ENCODE measurements at places on chromosomes 1 and 21.

DNA sequence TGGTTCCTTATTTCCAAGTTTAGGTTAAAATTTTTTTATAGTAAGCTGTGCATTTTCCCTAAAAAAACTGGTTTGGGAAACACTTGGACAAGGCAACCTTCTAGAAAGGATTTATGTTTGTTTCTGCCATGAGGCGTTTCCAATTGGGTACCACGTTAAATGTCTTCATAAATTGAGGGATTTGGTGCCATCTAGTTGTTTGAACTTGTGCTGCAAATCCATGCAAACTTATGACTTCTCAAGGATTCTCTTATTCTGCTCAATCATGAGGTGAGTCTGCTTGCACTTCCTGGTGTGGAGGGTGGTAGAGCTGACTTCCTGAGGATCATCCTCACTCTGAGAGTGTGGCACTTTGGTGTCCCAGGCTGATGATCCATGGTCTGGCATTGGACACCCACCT is 123.3 kb downstream of the PCNX2 start:
- no peak for DNase-seq

- no peak for DNase-seq
Observed at GRCh38 chr1:164325786-164326185, 233.2 kb upstream of the PBX1 start.

GRCh38 chr1:85428471-85429089 is 36.4 kb downstream of the DDAH1 start:
- no peak for DNase-seq

- no peak for DNase-seq
Observed at GRCh38 chr21:36436829-36437744, 42.8 kb downstream of the CLDN14 start.

DNA sequence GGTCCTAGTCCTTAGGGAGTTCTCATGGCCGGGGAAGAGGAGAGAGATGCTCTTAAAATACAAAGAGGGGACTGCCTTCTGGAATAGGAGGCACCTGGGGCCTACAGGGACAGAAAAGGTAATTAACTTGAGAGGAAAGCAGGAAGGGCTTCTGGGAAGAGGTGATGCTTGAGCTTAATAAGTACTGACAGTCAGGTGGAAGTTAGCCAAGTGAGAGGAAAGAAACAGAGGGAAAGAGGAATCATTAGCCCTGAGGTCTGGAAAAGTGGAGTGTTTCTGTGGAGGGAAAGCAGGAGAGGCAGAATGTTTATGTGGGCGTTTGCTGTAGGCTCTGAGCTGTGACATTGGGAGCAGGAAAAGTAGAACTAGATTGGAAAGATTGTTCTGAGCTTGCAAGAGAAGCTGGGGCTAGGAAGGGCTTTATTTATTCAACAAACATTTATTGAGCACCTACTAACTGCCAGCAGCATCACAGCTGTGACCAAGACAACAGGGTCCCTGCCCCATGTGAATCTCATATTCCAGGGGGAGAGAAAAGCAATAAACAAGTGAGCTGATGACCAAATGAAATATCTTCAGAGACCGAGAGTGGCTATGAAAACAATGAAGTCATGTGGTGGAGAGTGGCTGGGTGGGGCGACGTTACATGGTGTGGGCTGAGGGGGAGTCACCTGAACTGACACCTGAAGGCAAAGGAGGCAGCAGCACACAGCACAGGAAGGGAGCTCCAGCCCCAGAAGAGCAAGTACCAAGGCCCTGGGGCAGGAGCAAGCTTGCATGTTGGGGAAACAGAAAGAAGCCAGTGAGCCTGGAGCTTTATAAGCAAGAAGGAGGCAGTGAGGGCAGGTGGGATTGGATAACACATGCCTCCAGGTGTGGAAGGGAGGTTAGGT is 4.4 kb upstream of the FNDC5 start:
- DNase-seq: no peak

DNA sequence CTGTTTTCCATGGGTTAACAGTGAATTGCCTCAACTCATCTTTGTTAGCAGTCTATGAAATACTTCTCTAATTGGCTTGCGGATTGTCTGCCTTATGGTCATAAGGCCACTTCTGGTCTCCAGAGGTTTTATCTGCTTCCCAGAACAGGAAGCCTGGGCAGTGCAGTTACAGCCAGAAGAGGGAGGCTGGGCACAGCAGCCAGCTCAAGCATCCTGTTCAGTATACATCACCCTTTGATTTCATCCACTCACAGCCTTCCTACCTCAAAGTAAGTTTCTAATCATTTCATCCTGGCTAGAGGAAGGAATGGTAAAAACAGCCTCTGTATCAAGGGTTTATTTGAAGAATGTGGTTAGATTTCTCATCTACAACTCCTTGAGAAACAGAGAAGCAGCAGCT is 311.5 kb upstream of the DEPDC1 start:
- peak; percentile 14 for DNase-seq

DNA sequence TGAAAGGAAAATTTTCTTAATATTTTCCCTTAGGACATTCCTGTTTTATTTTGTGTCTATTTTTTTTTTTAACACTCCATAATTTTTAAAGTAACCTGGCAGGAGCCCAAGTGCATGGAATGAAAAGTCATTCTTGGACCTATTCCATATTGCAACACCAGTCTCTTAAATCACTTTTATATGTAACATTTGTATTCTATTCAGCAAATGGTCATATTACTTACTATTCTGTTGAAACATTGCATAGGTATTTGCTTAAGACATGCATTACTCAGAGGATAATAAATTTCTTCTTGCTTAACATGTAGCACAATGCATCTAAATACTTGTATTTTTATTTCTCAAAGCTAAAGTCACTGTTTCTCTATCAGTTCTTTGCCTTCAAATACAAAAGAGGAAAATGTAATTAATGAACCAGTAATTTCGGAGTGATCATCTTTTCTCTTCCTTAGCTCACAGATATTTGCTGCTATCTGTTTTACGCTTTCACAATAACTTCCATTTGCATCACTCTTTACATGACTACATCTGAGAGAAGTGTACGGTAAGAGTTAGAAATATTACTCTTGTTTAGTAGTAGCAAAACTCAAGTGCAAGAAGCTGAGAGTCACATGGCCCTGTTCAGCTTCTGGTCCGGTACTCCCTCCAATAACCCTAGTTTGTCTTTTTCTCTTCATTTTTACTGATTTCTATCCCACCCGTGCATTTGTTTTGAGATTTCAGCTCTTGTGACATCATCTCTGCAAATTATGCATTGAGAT is 394.8 kb downstream of the USP25 start:
- no peak for DNase-seq

DNA sequence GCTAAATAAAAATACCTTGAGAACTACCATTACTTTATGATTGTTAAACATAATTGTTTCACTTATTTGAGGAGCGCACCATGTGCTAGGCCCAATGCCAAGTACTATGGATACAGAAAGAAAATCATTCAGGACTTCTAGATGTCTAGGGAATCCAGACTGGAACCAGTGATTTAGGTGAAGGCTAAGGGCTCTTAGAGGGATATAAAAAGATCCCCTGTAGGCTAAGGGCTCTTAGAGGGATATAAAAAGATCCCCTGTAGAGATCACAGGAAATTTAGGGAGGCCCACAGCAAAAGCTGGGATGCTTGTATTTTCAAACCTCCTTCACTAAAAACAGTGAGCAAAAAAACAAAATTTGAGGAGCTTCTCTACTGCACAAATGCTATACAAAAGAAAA is 6.7 kb downstream of the TOR1AIP2 start:
- DNase-seq: no peak

DNA sequence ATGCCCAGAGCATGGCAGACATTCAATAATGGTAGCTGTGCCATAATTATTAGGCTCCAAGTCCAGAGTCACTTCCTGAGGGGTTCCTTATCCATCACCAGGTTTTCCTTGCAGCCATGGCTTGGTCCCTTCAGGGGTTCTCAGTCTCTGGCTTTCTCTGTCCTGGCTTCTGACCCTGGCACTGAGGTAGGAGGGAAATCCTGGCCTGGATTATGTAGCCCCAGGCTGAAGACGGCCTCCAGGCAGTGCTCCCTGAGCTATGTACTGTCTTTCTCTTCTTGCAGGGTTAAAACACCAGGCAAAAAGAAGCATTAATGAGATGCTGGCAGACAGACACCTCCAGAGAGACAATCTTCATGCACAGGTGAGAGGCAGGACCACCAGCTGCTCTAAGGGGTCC is 9.5 kb upstream of the PADI3 start:
- peak; percentile 88 for DNase-seq

Measured in cardiac muscle cell (in vitro differentiated cells and primary cell).